Activated gamma-delta T cell treated with Interleukin-2 at 50 U/mL for 16 hours (primary cell): ENCODE measurements at places on chromosomes 3 and 15.
A peak's percentile ranks its signal among the peaks of the same experiment; 100 is the strongest.

- DNase-seq: no peak
Measured at GRCh38 chr3:90136456-90137191, 1029.2 kb downstream of the EPHA3 start.

DNA sequence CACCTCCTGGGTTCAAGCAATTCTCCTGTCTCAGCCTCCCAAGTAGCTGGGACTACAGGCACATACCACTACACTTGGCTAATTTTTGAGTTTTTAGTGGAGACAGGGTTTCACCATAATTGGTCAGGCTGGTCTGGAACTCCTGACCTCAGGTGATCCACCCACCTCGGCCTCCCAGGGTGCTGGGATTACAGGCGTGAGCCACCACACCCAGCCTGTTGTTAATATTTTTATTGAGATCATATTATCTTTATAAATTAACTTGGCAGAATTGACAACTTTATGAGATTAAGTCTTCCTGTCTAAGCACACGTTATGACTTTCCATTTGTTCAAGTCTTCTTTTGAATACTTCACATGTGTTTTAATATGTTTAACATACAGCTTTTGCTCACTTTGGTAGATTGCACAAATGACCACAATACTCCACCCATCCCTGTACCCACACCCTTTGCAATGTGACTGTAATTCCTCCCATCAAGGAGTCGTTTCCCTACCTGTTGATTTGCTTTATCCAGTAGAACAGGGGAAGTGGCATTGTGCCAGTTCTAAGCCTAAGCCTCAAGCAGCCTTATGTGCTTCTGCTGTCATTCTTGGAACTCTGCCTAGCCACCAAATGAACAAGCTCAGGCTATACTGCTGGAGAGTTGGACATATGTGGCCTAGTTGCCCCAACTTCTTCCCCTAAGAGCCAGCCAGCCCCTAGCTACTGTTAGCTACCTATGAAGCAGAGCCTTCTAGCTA is 8.2 kb downstream of the XYLB start:
- no peak for DNase-seq

- DNase-seq: no peak
Measured at GRCh38 chr15:65916664-65917406, 47.5 kb downstream of the RAB11A start.

GRCh38 chr3:66480666-66481065 is 20.2 kb downstream of the LRIG1 start:
- no peak for DNase-seq

- DNase-seq: no peak
Measured at GRCh38 chr15:56272454-56272853, 28.8 kb upstream of the RFX7 start.

GRCh38 chr3:124599147-124599765 is 131.0 kb upstream of the UMPS start:
- DNase-seq: no peak

DNA sequence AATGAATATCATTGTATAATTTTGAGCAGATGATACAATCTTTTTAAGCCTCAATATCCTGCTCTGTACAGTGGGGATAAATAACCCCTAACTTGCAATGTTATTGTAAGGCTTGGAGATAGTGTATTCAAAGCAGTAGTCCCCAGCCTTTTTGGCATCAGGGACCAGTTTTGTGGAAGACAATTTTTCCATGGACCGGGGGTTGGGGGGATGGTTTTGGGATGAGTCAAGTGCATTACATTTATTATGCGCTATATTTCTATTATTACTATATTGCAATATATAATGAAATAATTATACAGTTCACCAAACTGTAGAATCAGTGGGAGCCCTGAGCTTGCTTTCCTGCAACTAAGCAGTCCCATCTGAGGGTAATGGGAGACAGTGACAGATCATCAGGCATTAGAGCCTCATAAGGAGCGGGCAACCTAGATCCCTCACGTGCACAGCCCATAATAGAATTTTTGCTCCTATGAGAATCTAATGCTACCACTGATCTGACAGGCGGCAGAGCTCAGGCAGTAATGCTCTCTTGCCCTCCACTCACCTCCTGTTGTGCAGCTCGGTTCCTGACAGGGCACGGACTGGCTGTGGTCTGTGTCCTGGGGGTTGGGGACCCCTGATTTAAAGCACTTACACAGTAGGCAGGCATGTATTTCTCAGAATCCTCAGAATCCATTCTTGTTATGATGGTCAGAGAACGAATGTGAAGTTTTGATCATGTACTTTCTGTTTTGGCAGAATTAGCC is 102.2 kb downstream of the PTPRG start:
- DNase-seq: no peak

DNA sequence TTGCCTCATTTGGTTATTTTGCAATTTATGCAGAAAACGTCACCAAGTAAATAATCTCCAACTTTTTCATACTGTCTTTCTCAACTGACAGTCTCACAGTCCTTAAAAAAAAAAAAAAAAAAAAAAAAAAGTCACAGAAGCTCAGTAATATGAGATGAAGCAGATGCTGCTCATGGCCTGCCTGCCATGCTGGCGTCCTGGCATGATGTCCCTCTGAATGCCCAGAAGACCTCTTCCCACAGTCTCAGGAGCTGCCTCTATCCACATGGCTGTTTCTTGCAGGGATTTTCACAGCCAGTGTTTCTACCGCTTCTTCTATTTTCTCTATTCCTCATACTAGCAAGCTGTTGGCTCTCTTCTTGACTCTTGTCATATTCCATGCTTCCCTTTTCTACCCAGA is 87.7 kb downstream of the TGFBR2 start:
- DNase-seq: no peak

DNA sequence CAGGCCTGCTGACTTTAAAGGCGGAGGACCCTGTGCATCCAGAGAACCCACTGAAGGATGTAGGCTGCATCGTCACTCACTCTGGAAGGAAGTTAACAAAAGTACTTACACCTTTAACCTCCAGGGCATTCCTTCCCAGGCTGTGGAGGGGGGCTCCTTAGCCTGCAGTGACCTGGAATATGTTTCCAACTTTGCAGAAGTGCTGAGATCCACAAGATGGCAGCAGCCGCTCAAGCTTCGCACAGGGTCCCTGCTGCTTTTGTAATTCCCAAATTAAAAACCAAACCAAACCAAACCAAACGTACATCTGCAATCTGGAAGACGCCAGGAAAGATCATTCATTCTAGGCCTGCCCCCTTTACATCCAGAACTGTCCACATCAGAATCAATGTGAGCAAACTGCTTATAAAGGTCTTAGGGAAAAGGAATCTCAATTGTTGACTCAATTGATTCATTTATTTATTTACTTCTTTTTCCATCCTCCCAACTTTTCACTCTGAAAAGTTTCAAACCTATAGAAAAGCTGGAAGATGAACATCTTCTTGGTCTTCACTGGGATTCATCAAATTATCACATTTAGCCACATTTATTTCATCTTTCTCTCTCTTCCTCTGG is 70.5 kb upstream of the KLHL25 start:
- no peak for DNase-seq

DNA sequence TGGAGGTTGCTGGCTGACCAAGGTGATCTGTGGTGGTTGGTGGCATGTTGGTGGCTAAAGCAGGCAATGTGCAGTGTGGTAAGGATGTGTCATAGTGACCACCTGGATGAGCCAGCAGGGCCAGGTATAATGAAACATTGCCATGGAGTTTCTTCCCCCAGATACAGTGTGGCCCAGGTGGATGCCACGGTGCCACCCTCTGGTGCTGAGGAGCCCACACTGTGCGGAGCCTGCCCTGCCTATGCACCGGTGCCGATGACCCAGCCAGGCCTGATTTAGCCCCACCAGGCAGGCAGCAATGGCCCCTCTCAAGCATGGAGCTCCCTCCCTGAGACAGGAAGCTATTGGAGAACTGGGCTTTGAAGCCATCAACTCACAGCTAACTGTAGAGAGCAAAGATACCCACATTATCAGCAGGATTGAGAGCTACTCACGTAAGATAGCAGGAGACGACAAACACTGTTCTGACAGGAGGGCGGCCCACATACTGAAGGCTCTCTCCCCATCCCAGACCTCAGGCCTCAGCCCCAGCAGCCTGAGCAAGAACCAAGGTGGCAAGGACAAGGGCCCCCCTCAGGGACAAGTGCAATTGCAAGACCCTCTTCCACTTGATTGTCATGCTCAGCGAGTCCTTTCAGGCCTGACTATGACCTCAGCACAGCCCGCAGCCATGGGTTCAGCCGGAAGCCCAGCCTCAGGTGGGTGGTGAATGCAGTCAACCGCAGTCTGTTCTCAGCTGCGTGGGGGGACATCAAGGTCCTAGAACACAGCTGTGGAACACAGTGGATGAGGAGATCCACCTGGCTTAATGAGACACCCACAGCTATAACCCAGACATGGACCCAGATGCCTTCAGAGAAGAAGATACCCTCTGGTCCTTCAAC is 82.8 kb upstream of the CDV3 start:
- DNase-seq: peak; percentile 11

- no peak for DNase-seq
Measured at GRCh38 chr3:196327405-196327804, 9.4 kb upstream of the DYNLT2B start.

DNA sequence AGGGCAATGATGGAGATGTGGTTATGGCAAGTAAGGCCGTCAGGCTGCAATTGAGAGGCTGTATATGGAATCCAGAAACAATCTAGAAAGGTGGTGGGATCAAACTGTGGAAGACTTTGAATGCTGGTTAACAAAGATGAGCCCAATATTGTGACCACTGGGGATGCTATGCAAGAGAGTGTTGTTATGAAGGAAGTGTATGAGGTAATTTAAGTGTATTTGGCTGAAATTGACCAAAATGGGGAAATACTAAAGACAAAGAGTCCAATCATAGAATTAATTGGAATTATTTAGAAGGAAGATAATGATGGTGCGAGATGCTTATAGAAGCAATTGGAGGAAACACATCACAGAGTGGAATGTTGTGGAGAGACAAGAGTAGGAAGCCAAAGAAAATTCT is 24.5 kb downstream of the BTLA start:
- no peak for DNase-seq

DNA sequence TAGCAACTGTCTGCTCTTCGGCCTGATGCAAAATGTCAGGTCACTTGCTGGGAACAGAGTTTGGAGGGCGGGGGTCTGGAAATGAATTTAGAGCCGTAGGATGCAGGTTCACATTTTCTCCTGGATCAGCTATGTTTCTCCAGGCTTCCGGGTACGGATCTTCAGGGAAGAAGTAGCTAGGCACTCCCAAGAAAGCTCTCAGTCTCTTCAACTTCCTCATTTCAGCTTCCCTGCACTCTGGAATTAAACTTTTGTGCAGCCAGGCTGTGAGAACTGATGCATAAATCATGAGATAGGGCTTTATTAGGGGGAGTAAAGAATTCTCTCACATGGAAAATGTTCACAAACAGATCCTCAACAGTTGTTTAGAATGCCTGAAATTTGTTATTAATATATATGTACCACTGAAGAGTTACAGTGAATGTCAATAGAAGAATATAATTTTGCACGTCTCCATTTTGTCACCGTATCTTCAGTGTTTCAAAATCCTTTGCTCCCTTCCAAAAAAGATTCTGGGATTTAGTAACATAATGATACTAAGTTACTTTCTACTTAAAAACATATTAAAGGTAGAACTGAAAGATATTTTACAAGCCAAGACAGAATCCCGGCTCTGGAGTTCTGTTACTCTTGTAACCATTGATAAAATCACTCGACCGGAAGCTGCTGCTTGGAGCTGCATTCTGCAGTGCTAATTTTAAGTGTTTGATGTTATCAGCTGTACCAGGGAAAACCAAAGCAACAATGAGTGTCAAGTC is 178.5 kb upstream of the P2RY1 start:
- no peak for DNase-seq

GRCh38 chr3:63857311-63857710 is 6.3 kb downstream of the THOC7 start:
- no peak for DNase-seq

- no peak for DNase-seq
Measured at GRCh38 chr15:42544853-42545629, 3.6 kb downstream of the LRRC57 start.

GRCh38 chr3:12230406-12230805 is 58.5 kb upstream of the PPARG start:
- no peak for DNase-seq

DNA sequence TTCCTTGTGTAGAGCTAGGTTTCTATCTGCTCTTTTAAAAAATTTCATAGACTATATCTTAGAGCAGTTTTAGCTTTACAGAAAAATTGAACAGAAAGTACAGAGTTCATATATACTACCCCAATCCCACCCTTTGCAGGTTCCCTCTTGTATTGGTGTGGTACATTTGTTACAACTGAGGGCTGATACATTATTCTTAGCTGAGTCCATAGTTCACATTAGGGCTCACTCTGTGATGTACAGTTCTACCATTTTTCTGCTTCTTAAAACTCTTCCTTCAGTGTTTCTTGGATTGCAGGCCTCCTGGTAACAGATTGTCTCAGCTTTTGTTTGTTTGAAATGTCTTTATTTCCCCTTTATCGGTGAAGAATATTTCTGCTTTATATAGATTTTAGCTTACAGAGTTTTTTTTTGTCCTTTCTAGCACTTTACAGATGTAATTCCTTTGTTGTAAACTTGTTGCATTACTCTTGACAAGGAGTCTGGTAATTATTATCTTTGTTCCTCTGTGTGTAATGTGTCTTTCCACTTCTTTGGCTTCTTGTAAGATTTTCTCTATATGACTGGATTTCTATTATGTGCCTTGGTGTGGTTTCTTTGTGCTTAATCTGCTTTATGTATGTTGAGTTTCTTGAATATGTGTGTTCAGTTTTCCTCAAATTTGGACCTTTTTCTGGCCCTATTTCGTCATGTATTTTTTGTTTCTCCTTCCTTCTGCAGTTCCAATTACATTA is 25.3 kb downstream of the MEF2A start:
- DNase-seq: no peak

DNA sequence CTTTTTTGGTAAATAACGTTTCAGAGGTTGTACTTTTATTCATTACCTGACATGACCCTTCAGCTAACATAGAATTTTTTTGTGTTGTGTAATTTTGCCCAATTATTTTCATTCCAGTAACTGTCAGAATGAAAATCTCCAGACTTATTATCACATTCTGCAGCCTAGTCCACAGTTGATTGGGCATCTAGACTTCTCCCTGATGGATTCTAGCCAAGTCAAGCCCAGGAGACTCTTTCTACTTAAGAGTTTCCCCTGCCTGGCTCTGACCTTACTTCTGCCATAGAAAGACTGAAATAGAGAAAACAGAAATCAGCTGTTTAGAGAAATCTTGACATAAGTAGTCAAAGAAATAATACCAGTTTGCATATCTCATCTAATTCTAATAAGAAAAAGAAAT is 82.9 kb upstream of the CDAN1 start:
- DNase-seq: no peak

DNA sequence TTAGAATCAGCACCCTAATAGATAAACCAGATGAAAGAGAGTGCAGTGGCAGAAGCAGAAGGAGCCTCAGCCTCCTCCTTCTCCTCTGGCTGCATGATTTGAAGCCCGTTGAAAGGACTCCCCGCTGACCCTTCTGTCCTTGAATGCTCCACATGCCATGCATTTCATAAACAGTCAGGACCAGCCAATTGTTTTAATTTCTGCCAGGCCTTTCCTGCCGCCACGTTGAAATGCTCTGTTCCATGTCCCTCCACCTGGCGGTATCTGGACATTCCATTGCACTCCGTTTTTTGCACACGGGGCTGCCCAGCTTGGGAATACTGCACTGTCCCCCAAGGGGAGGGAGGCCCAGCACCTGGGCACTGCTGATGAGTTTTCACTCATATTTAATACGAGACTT is 35.2 kb upstream of the GLCE start:
- no peak for DNase-seq
